Astrocyte of the spinal cord (primary cell): ENCODE measurements at places on chromosomes 11 and 22.
A peak's percentile ranks its signal among the peaks of the same experiment; 100 is the strongest.

DNA sequence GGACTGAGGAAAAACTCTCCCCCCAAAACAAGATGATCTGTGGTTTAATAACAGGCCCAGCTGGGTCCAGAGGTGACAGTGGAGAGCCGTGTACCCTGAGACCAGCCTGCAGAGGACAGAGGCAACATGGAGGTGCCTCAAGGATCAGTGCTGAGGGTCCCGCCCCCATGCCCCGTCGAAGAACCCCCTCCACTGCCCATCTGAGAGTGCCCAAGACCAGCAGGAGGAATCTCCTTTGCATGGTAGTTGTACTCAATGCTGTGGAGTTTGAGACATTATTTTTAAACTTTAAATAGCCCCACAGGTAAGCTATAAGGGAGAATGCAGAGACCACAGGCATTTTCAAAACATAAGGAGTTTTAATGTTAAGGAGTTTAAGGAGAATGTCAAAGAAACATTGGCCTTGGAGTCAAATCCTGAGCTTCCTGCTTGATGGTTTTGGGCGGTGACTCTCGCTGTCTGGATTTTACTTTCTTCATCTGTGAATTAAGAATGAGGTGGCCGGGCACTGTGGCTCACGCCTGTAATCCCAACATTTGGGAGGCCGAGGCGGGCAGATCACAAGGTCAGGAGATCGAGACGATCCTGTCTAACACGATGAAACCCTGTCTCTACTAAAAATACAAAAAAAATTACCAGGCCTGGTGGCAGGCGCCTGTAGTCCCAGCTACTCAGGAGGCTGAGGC is 6.8 kb downstream of the APOL1 start:
- DNase-seq: no peak

- DNase-seq: no peak
These were observed 1.9 kb upstream of the NLRP10 start for GRCh38 chr11:7967097-7967496.

DNA sequence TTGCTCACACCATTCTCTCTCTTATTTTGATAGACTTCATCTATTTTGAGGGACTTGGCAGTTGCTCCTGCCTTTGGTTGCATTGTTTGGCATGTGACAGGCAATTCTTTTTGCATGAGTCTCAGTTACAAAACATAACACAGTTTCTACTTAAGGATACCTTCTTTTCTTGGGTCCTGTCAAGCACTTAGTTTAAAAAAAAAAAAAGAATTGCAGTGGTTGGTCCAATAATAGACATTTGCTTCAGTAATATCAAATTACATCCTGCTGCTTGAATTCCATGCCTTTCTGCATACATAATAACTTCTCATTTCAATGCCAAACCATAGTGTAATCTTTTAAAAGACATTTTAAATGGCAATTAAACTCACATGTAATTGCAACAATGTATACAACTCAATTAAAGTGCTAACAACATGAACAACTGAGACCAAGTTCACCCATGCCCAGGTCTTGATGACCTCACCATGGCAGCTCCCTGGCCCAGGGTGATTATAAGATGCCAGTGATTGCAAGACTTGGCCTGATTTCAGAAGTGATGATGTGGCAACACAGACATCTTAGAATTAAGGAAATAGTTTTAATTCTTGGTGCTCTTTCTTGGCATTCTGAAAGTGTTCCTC is 32.2 kb upstream of the PLET1 start:
- DNase-seq: peak; percentile 89

DNA sequence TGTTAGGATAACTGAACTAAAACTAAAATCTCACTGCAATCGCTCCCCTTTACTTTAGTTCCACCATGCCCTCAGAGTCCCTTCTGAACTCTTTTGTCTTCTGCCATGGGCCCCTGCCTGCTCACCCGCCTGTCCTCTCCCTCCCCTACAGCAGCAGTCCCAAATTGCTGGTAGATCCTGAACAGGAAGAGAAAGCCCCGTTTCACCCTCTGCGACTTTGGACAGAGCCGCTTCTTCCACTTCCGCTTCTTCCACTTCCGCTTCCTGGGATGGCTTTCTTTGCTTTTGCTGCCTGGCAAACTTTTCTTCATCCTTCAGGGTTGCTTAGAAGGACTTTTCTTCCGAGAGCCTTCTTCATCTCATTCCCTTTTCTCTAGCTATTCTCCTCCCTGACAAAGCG is 35.7 kb upstream of the TLCD5 start:
- no peak for DNase-seq

DNA sequence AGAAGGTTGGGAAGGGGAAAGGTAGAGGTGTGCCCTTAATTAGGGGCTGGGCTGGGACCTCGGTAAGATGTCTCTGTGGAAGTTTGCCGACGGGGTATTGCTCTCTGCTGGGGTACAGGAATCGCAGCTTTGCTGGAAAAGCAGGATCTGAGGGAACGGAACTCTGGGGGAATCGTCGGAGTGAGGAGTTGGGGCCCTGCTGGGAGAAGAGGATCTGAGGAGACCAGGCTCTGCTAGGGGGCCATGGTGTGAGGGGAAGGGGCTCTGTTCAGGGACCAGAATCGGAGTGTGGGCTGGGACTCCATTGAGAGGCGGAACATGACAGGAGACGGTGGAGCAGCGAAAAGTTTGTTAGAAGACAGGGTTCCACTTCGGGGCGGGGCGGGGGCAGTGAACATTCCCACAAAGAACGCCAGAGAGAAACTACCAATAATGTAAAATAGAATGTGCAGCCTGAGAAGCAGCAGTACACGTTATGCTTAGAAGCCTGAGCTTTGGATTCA is 456 bp downstream of the AAMDC start:
- DNase-seq: peak; percentile 47

GRCh38 chr11:106172386-106172991 is 95.0 kb downstream of the AASDHPPT start:
- DNase-seq: no peak

GRCh38 chr22:27687984-27688545 is 113.5 kb downstream of the MN1 start:
- DNase-seq: no peak

- no peak for DNase-seq
These were observed 31.3 kb upstream of the TXNRD2 start for GRCh38 chr22:19972652-19973550.

- no peak for DNase-seq
These were observed 2.1 kb upstream of the CARNS1 start for GRCh38 chr11:67413266-67413849.

GRCh38 chr11:82034527-82034926 is 699.1 kb downstream of the FAM181B start:
- no peak for DNase-seq

DNA sequence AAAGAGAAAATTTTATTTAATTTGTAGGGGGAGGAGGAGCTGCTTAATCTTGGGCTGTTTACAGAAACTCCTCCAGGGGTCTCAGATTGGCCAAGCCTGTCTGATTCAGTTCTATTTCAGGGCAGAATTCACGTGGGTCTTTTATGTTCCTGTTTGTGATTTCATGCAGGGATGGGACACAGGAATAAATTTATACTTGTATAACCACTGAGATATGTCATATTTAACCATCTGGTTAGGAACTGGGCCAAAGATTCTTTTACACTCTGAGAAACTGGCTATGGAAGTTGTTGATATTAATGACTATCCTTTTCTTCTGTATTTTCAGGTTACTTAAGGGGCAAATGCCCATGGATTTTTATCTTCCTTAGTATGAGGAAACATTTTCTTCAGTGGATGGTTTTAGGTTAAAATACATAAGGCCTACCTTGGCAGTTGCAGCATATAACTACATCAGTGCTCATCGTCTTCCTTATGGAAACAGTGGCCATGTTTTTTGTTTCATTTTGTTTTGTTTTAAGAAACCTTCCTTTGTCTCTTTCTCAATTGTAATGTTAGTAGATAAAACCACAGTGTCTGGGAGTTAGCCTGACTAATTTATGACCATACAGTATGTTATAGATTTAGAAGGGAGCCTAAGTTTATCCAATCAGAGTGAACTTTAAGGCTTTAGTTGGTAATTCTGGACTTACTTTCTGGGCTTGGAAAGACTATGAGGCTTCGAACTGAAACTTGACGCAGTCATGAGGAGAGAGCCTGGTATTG is 132.4 kb upstream of the ANO3 start:
- DNase-seq: peak; percentile 71

DNA sequence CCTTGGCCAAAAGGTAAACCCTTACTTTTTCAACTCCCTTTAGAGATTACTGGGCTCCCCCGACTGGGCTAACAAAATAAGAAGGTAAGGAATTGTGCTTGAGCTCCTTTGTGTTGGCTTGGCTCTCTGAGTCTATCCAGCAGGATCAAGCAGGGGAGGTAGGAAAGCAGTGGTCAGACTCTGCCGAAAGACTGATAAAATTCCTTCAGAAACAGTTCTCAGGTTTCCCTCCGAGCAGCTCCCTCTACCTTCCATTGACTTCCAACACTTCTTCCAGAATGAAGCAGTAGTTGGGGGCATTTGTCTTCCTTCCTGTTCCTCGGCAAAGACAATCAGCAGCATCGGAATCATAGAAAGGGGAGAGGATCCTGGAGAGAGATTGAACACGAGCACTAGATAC is 16.1 kb upstream of the CARD18 start:
- no peak for DNase-seq

GRCh38 chr22:35397095-35397904 is 2.6 kb upstream of the MCM5 start:
- peak; percentile 61 for DNase-seq

GRCh38 chr11:56799691-56800210 is 51.3 kb upstream of the OR9G4 start:
- no peak for DNase-seq

- DNase-seq: no peak
These were observed 60.7 kb upstream of the MPEG1 start for GRCh38 chr11:59273373-59273841.

GRCh38 chr11:105148241-105148640 is 8.7 kb upstream of the CARD18 start:
- DNase-seq: no peak

- no peak for DNase-seq
These were observed 76.3 kb upstream of the DDI1 start for GRCh38 chr11:103960108-103960507.

GRCh38 chr11:10294290-10294953 is 403 bp upstream of the SBF2 start:
- DNase-seq: peak; percentile 62

- DNase-seq: peak; percentile 76
These were observed at the start of gene RCOR2 for GRCh38 chr11:63916837-63917691. TSS of gene RCOR2 (minus strand) at chr11:63917164. CDS start at chr11:63916456, 708 bp downstream.

- no peak for DNase-seq
These were observed 26.3 kb downstream of the MYBPC3 start for GRCh38 chr11:47326198-47326597.

DNA sequence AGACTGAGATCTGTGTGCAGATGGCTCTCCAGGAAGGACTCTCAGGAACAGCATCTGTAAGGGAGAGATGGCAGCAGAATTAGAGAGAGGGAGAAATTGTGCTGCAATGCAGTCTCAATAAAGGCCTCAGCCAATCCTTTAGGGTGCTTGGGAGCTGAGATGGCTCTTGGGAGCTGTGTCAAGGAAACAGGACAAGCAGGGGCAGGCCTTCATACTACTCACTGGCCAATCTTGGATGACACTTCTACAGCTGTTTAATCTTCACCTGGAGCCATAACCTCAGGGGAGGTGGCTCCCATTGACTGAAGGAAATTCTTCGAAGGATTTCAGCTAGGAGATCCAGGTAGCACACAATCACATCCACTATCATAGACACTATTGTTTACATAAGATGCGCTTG is 10.0 kb downstream of the OR5B21 start:
- DNase-seq: no peak

DNA sequence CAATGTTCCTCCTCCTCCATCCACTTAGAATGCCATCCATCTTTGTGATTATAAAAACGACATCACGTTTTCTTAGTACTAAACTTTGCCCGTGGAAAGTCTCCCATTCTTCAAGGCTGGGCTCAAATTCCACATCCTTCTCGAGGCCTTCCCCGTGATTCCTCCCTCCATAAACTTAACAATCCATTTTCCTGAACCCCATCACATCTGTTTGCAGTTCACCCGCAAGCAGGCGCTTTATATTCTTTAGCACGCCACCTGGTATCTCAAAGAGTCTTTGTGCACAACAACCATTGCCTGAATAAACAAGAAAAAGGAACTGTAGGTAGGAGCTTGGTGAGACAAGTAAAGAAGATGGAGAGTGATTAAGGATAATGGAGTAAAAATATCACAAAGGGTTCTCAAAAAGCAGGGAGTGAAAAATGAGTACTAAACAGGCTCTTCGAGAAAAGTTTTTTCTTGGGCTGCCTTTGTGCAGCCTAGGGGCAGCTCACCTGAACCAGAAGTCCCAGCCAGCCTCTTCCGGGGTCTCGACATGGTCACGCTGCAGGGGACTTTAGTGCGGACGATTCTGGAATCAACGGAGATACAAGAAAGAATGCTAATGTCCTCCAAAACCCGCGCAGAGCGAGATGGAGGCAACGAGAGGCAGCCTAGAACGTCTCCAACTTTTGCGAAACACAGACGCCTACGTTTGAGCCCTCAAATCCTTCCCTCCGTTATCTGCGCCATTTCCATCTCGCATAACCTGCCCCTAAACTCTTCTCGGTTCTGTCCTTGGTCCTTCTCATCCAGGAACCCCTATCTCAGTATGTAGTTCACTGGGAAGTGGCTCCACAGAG is 585 bp downstream of the THYN1 start:
- DNase-seq: no peak

- DNase-seq: no peak
These were observed 19.0 kb downstream of the USP35 start for GRCh38 chr11:78207532-78208256.

GRCh38 chr22:23237201-23237798 is 57.0 kb downstream of the BCR start:
- DNase-seq: peak; percentile 61

DNA sequence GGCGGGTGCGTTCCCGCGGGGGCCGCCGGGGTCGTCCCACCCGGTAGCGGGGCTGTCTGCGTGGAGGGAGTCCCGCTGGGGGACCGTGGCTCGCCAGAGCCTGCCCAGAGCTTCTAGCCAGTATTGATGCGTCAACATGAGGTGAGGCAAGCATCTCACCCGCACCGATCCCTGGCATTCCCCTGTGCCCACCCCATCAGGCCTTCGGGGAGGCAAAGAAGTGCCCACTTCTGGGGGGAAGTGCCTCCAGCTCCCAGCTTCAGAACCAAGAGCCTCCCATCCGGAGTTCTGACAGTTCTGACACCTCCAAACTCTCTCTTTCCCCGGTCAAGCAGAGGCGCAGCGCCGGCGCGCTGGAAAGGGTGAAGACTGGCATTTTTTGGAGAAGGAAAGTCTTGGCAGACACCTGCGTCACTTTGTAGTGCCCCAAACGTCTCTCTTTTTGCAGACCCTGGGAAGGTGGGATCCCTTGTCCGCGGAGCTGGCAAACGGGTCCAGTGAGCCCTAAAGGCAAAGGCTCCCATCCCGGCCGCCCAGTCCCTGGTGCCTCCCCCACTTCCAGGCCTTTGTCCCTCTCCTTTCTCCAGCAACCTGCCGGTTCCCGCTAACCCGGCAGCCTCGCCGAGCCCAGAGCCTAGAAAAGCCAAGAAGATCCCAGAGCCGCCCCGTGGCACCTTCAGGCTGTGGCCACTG is 3.2 kb upstream of the PAX6 start:
- no peak for DNase-seq

DNA sequence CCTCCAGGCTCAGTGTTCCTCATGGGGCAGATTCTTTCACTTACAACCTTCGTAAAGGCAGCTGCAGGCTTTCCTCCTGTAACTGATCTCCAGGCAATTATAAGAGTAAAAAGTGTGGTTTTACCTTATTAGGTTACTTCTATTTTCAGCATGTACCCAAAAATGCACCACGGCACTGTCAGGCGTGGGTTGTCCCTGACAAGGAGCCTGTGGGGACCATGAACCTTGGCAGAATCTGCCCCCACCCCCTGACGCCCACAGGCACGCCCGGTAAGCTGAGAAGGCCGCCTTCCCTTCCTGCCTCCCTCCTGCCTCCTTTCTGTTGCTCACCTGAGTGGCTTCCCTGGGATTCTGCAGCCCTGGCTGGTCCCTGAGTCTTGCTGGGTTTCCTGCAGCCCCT is 1383.3 kb downstream of the TBC1D22A start:
- DNase-seq: no peak

GRCh38 chr22:20053407-20054033 is 26.5 kb upstream of the DGCR8 start:
- no peak for DNase-seq
